Adrenal gland (tissue), 19 donors: ENCODE measurements at places on chromosomes 2 and 18.

DNA sequence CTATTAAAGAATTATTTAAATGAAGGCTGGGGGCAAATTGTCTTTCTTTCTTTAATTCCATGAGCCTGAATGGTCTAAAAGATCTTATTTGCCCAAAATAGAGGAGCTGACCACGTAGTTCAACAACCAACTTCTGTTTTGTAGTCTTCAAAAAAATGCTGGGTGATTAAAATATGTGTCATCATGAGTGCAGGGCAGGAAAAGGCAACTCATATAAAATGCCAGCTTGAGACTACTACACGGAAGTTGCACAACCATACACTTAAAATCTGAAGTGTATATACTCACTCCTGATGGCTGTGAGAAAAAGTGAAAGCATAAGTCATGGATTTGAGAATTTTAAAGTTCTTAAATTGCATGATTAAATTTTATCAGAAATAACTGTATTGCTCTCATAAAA lies 210.9 kb downstream of the DYM start:
- no peak for DNase-seq

GRCh38 chr2:207265869-207266268 lies 100.1 kb upstream of the KLF7 start:
- no peak for DNase-seq

- no peak for DNase-seq
These were observed 214.9 kb downstream of the XIRP2 start for GRCh38 chr2:167103028-167103756.

- no peak for DNase-seq
These were observed 114.5 kb downstream of the ERBB4 start for GRCh38 chr2:212424082-212424481.

DNA sequence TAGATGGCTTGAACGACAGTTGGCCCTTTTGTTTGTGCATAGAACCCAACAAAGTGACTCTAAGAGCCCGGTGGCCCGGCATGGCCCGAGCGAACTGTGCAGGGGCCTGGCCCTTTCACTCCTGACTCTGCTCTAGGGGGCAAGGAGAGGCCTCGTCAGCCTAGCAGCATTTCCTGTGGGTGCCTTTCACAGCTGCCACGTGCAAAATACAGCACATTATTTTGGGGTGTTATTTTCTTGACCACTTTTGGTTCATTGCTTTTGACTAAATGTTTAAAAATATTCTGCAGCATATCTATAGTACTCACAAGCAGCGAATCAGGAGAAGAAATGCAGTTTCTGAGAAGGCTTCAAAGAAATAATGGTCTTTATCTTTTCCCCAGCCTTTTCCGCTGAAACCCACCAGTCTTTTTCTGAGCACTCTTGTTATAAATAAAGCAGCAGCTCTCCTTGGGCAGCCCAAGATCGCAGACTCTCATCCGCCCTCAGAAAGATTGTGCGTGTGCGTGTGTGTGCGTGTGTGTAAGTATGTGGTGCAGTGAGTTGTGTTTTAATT lies 31.3 kb downstream of the DGKD start:
- no peak for DNase-seq

GRCh38 chr2:226137201-226137811 lies 662.3 kb downstream of the IRS1 start:
- DNase-seq: no peak

GRCh38 chr2:238461491-238461890 lies 34.8 kb downstream of the ASB1 start:
- DNase-seq: no peak

- DNase-seq: no peak
These were observed 140.1 kb upstream of the SMAD7 start for GRCh38 chr18:49090901-49091300.

GRCh38 chr2:145800151-145801091 lies 1280.5 kb upstream of the ZEB2 start:
- DNase-seq: no peak

DNA sequence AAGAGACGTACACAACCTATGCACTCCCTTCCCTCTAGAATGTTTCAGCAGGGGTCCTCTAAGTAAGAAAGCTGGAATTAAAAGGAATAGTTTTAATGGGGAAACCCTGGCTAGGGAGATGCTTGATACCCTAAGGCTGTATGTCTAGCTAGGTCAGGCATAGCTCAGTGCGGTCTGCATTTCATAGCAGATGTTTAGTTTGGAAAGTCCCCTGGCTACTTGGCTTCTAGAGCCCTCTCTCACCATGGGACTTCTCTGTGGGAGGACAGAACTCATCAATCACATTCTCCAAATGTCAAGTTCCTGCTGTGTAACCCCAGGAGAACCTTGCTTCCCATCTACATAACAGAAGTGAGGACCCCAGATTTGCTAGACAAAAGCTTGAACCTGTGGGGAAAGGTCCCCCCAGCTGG lies 24.1 kb upstream of the ANXA4 start:
- no peak for DNase-seq

DNA sequence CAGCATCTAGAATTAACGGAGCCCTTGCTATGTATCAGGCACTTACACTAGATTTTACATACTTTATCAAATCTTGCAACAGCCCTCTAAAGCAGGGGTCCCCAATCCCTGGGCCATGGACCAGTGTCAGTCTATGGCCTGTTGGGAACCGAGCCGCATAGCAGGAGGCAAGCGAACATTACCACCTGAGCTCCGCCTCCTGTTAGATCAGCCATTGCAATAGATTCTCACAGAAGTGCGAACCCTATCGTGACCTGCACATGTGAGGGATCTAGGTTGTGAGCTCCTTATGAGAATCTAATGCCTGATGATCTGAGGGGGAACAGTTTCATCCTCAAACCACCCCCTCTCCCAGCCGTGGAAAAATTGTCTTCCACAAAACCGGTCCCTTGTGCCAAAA lies 13.4 kb downstream of the DNAJB2 start:
- DNase-seq: peak; percentile 12

- DNase-seq: peak; percentile 53
These were observed 23.4 kb downstream of the LYPD1 start for GRCh38 chr2:132646540-132647108.
